ENCODE measurements at places on chromosomes 6 and 20. TPM values are rescaled to one million over a fixed set of nuclear protein-coding genes. Genes with fewer than 3 reads are reported as not detected.

- no peak for DNase-seq
- no peaks in the 10 kb centered on the region for H3K27me3 ChIP-seq
- H3K27ac ChIP-seq, result no peak overlapping the region
- peaks cover 2% of the 10 kb centered on the region for H3K4me1 ChIP-seq
Measured at GRCh38 chr6:37155394-37156312, 14.3 kb upstream of the PIM1 start.

PTK7 gene
- total RNA-seq, result 1.5 TPM

- H3K4me3 ChIP-seq, result no peak overlapping the region
- H3K27ac ChIP-seq, result no peak overlapping the region
- no peaks in the 10 kb centered on the region for H3K36me3 ChIP-seq
- H3K27me3 ChIP-seq, result no peaks in the 10 kb centered on the region
- H3K4me1 ChIP-seq, result peaks cover 45% of the 10 kb centered on the region
Measured at GRCh38 chr20:36147690-36148089, 6.8 kb upstream of the EPB41L1 start.

DNA sequence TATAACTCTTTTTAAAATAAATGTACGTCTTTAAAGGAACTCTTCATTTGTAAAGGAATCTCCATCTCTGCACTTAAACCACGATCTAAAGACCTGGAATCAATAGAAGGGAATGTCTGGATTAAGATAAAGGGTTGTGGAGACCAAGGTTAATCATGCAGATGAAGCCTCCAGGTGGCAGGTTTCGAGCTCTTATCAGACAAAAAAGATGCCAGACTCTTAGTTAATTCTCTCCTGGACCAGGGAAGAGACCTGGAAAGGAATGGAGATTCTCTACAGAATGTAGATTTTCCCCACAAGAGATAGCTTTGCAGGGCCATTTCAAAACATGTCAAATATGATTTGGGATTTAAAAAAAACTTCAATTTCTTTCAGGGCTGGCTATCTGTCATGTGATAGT is 71.5 kb upstream of the SSTR4 start:
- H3K27ac ChIP-seq, result no peak overlapping the region
- no peak for DNase-seq

ZSWIM3 gene
- 1.5 TPM for total RNA-seq

DNA sequence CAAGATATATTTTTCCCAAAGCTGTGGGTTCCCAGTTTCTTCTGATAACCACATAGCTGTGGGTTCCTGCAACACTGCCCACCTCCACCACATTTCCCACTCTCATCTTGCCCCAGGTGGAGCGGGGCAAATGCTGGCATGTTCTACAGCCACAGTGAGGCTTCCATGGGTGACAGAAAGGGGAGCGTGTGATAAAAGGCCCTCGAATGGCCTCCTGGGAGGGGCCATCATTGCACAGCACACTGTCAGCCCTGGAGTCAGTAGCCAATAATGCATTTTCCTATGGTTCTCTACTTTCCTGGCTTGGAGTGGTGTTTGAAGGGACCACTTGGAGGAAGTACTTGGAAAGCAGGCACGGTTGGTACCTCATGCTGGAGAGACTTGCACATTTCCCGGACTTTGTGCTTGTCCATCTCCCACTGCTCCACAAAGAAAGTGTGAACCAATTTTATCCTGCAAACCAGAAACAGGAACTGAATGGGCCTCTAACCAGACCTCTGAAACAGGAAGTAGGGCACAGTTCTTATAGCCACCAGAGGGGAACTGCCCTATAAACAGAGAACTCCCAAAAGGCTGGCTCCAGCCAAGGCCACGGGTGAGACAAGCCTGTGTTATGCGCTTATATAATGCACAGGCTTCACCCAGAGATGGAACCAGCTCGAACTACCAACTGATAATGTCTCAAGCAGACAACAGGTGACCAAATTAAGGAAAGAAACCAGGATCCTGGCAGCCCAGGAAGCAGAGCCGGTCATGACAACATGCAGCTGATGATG is 8.6 kb downstream of the MAP3K5 start:
- peaks cover 10% of the 10 kb centered on the region for H3K4me1 ChIP-seq
- DNase-seq, result no peak
- peak overlapping the region; percentile 37 for H3K4me3 ChIP-seq
- no peaks in the 10 kb centered on the region for H3K27me3 ChIP-seq
- H3K36me3 ChIP-seq, result no peaks in the 10 kb centered on the region

DCDC2 gene
- total RNA-seq, result 0.99 TPM

DNA sequence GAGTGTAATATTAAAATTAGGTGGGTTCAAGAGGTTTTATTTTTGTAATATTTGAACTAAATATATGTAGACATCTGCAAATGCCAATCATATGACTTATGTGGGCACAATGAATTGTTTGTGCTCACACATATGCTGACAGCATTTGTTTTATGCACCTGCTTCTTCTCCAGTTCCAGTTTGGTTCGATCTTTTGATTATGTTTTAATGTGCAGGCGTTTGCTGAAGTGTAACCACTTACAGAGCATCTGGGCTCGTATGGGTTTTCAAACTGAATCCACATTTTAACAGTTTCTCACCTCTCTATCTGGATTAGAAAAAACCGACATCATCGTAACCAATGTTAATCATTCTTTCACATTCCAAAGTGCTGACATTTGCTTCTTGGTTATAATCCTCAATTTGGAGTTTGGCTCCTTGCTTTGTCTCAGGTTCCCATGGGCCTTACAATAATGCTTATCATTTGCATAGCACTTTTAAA is 129.1 kb upstream of the SPACA1 start:
- no peak overlapping the region for H3K27ac ChIP-seq
- no peaks in the 10 kb centered on the region for H3K36me3 ChIP-seq
- H3K27me3 ChIP-seq, result peaks cover 6% of the 10 kb centered on the region
- no peak overlapping the region for H3K4me3 ChIP-seq

DNA sequence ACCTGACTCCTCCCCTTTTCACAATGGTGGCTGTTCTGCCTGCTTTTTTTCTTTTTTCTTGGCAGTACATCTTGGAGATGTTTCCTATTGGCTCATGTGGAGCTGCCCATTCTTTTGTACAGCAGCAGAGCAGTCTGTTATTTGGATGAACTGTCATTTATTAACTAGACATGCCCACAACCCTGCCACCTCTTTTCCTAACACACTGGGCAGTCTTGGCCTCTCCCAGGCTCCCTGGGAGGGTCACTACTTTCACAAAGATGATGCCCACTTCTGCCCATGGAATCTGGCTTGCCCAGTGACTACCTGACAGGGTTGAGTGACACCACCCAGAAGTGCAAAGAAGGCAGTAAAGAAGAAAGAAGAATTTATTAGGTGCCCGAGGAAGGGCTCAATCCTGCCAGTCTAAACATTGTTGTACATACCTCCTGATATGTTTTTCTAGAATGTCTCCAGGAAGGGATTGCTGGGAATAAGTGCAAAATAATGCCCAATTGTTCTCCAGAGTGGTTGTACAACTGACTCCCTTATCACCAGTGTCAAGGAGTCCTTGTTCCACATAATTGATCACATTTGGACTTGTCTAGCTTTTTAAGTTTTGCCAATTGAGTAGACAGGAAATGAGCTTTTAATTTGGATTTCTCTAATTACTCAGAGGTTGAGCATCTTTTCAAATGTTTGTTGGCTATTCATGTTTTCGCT is 19.7 kb upstream of the SCRT2 start:
- no peak overlapping the region for H3K27ac ChIP-seq
- DNase-seq, result no peak
- H3K4me3 ChIP-seq, result no peak overlapping the region
- H3K4me1 ChIP-seq, result peaks cover 3% of the 10 kb centered on the region

DNA sequence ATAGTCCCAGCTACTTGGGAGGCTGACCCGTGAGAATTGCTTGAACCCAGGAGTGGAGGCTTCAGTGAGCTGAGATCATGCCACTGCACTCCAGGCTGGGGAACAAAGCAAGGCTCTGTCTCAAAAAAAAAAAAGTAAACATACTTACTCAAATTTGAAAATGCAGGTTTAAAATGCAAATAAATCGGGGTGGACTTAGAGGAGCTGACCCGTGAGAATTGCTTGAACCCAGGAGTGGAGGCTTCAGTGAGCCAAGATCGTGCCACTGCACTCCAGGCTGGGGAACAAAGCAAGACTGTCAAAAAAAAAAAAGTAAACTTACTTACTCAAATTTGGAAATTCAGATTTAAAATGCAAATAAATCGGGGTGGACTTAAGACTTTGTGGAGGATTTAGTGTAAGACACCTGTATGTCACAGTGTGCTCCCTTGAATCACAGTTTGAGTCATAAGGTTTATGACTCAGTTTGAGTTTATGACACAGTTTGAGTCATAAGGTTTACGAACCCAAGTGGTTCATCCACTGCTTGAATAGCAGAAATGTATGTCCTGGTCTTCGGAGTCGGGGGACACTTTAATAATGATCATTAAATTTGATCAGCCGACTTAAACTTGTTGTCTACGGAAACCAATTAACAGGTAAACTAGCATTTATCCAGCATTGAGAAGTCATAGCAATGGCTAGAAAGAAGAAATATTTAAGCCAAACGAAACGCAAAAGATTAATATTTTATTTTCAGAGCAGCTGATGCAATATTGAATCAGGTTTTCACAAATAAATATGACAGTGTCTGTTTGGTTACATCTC is 6.8 kb upstream of the MRPS10 start:
- H3K4me3 ChIP-seq, result no peak overlapping the region
- no peaks in the 10 kb centered on the region for H3K4me1 ChIP-seq
- DNase-seq, result no peak
- no peaks in the 10 kb centered on the region for H3K27me3 ChIP-seq
- no peaks in the 10 kb centered on the region for H3K36me3 ChIP-seq

GRCh38 chr20:40955326-40955725 is 73.3 kb upstream of the TOP1 start:
- H3K27ac ChIP-seq, result no peak overlapping the region
- no peaks in the 10 kb centered on the region for H3K4me1 ChIP-seq
- DNase-seq, result no peak
- H3K4me3 ChIP-seq, result no peak overlapping the region
- H3K36me3 ChIP-seq, result no peaks in the 10 kb centered on the region

GRCh38 chr20:44572551-44573500 is 9.6 kb upstream of the PKIG start:
- no peaks in the 10 kb centered on the region for H3K36me3 ChIP-seq
- peak overlapping the region; percentile 96 for H3K27ac ChIP-seq
- no peaks in the 10 kb centered on the region for H3K27me3 ChIP-seq

- H3K27ac ChIP-seq, result no peak overlapping the region
- no peaks in the 10 kb centered on the region for H3K27me3 ChIP-seq
- H3K36me3 ChIP-seq, result peaks cover 5% of the 10 kb centered on the region
- peaks cover 10% of the 10 kb centered on the region for H3K4me1 ChIP-seq
- DNase-seq, result no peak
Measured at GRCh38 chr6:4901386-4902061, 102.3 kb downstream of the RPP40 start.

DNA sequence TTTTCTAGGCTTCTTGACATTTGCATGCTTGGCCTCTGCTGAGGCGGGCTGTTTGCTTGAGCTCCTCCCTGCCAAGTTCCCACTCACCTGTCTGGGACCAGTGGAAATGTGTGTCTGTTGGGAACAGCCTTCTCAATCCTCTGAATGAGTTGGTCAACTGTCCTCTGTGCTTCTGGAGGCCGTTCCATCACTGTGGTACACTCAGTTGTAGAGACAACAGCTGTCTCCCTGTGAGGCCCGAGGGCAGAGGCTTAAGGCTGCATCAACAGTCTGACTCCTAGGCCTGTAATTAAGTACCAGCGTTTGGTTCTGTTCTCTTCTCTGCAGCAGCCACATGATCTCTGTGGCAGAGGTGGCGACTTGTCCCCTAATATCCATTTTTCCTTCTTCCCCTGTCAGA is 110.9 kb downstream of the CDC5L start:
- no peaks in the 10 kb centered on the region for H3K36me3 ChIP-seq
- no peaks in the 10 kb centered on the region for H3K27me3 ChIP-seq

DNA sequence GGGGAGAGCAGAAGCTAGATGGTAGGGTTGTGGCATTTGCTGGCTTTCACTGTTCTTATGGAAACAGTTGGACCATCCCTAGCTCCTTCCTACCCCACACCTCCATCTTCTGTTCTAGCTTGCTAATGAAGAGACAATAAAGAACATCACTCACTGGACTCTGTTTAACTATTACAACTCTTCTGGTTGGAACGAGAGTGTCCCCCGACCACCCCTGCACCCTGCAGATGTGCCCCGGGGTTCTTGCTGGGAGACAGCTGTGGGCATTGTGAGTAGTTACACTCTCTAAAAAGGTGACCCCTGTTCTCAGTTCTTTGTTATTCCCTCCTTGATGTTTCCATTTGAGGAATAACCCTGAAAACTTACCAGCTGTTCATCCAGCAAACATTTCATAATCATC is 40.4 kb upstream of the NOP56 start:
- no peak overlapping the region for H3K4me3 ChIP-seq
- no peaks in the 10 kb centered on the region for H3K27me3 ChIP-seq
- no peaks in the 10 kb centered on the region for H3K4me1 ChIP-seq

DNA sequence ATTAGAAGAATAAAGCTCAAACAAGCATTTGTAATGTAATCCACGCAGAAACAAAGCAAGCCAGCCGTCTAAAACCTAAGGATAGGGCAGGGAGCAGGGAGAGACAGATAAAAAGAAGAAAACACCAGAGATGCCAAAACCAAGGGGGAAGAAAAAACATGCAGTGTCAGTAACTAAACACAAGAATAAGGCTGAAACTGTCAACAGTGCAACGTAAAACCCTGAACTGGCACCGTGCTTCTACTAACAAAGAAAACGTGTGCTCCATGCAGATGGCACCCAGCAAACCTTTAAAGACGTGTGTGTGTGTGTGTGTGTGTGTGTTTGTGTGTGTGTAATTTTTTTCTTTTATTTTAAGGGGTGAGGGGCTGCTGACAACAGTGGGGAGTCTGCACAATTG is 88.4 kb upstream of the TAB2 start:
- no peak for DNase-seq
- H3K4me3 ChIP-seq, result no peak overlapping the region
- no peaks in the 10 kb centered on the region for H3K36me3 ChIP-seq
- peaks cover 7% of the 10 kb centered on the region for H3K4me1 ChIP-seq
- H3K27ac ChIP-seq, result no peak overlapping the region

E2F1 gene
- 1.1 TPM for total RNA-seq

DNA sequence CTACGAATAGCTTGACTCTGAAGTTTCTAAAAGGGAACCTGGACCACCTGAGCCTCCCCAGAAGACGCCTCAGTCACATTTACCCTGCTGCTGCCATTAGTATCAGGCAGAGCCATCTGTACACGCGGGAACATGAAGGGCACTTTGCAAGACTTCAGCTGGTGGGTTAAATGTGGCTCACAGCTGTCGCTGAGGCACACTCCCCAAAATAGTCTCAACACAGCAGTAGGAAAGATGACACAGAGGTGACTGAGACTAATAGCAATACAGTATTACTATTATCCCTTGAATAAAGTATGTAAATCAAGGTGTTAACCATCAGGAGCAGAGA is 29.0 kb downstream of the PSMB1 start:
- H3K27me3 ChIP-seq, result no peaks in the 10 kb centered on the region
- peak overlapping the region; percentile 1 for H3K4me3 ChIP-seq

DNA sequence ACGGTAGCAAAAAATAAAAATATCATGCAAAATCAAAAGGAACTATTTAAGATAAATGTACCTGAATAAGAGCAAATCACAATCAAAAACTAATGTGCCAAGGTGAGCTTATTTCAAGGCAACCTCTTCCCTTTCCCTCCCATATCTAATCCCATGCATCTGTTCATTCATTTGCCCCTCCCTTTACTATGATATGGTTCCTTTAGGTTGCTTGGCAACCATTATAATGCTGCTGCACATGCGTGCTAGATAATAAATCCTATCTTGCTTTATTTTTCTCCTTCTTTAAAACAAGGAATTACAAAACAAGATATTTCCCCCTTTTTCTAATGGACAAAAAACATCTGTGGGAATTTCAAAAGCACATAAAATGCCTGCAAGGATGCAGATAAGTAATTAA is 318.2 kb upstream of the POU3F2 start:
- H3K36me3 ChIP-seq, result no peaks in the 10 kb centered on the region
- no peak for DNase-seq
- no peaks in the 10 kb centered on the region for H3K27me3 ChIP-seq
- no peak overlapping the region for H3K27ac ChIP-seq
- H3K4me3 ChIP-seq, result no peak overlapping the region

PHACTR3 gene
- total RNA-seq, result not detected

Data from psoas muscle (tissue), 8 donors.